ENCODE measurements at places on chromosomes 3 and 15.
A peak's percentile ranks its signal among the peaks of the same experiment; 100 is the strongest.

- no peak for DNase-seq
- H3K27ac ChIP-seq, result no peak overlapping the region
- H3K4me1 ChIP-seq, result no peaks in the 10 kb centered on the region
- H3K4me3 ChIP-seq, result no peak overlapping the region
- no peaks in the 10 kb centered on the region for H3K27me3 ChIP-seq
Observed at GRCh38 chr15:71218272-71218805, 103.1 kb downstream of the THSD4 start.

- H3K27me3 ChIP-seq, result no peaks in the 10 kb centered on the region
- H3K36me3 ChIP-seq, result no peaks in the 10 kb centered on the region
- no peak for DNase-seq
Observed at GRCh38 chr15:67806536-67806935, 18.8 kb upstream of the SKOR1 start.

- DNase-seq, result no peak
- H3K4me3 ChIP-seq, result no peak overlapping the region
- no peak overlapping the region for H3K27ac ChIP-seq
- peaks cover 11% of the 10 kb centered on the region for H3K4me1 ChIP-seq
- H3K36me3 ChIP-seq, result no peaks in the 10 kb centered on the region
Observed at GRCh38 chr3:5231487-5231886, 44.0 kb downstream of the EDEM1 start.

DNA sequence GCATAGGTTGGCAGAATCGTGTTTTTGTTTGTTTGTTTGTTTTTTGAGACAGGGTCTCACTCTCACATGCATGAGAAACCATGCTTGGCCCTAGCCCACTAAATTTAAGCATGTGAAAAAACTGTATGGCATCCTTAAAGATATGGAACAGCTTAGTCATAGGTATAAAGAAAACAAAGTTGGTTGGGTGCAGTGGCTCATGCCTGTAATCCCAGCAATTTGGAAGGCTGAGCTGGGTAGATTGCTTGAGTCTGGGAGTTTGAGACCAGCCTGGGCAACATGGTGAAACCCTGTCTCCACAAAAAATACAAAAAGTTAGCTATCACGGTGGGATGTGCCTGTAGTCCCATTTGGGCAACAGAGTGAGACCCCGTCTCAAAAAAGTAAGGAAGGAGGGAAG, 25.2 kb downstream of the EXD1 start:
- H3K27ac ChIP-seq, result no peak overlapping the region
- no peak for DNase-seq
- no peaks in the 10 kb centered on the region for H3K4me1 ChIP-seq
- no peaks in the 10 kb centered on the region for H3K36me3 ChIP-seq
- H3K4me3 ChIP-seq, result no peak overlapping the region
- no peaks in the 10 kb centered on the region for H3K27me3 ChIP-seq

GRCh38 chr3:32309654-32310242, 71.3 kb downstream of the CMTM8 start:
- H3K27me3 ChIP-seq, result no peaks in the 10 kb centered on the region
- no peaks in the 10 kb centered on the region for H3K4me1 ChIP-seq
- DNase-seq, result no peak
- H3K4me3 ChIP-seq, result no peak overlapping the region

GRCh38 chr3:180855364-180855763, 57.1 kb upstream of the FXR1 start:
- H3K27me3 ChIP-seq, result no peaks in the 10 kb centered on the region
- no peak overlapping the region for H3K27ac ChIP-seq
- DNase-seq, result no peak
- no peak overlapping the region for H3K4me3 ChIP-seq
- no peaks in the 10 kb centered on the region for H3K4me1 ChIP-seq
- H3K36me3 ChIP-seq, result no peaks in the 10 kb centered on the region

DNA sequence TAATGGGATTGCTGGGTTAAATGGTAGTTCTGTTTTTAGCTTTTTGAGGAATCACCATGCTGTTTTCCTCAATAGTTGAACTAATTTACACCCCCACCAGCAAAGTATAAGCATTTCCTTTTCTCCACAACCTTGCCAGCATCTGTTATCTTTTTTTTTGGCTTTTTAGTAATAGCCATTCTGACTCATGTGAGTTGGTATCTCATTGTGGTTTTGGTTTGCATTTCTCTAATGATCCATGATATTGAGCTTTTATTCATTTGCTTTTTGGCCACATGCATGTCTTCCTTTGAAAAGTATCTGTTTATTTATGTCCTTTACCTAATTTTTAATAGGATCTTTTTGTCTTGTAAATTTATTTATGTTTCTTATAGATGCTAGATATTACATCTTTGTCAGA, 288.2 kb downstream of the EPHA6 start:
- H3K27ac ChIP-seq, result no peak overlapping the region
- no peaks in the 10 kb centered on the region for H3K36me3 ChIP-seq
- no peaks in the 10 kb centered on the region for H3K4me1 ChIP-seq
- DNase-seq, result no peak

DNA sequence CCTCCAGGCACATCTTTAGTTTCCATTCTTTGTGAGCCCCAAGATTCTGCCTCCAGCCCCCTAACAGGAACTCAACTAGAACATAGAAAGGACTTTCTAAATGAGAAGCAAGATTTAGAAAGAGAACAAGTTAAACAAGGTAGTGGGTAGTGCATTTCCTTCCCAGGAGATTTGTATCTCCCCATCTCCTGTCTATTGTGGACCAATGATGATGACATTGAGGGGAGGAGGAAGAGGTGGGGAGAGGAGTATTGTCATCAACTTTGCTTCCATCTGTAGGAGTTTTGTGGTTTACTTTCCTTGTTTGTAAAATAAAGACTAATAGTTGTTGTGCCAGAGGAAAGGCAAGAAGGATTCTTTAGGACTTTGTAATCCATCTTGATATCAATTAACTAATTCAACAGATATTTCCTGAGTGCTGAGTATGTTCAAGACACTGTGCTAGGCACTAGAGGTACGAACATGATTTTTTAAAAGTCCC, 235.3 kb upstream of the ROPN1 start:
- peaks cover 3% of the 10 kb centered on the region for H3K4me1 ChIP-seq
- H3K27me3 ChIP-seq, result no peaks in the 10 kb centered on the region
- no peak for DNase-seq
- no peaks in the 10 kb centered on the region for H3K36me3 ChIP-seq

- peaks cover 8% of the 10 kb centered on the region for H3K36me3 ChIP-seq
- no peak overlapping the region for H3K27ac ChIP-seq
- peaks cover 19% of the 10 kb centered on the region for H3K4me1 ChIP-seq
- H3K4me3 ChIP-seq, result no peak overlapping the region
- DNase-seq, result peak; percentile 4
- H3K27me3 ChIP-seq, result no peaks in the 10 kb centered on the region
Observed at GRCh38 chr15:101043911-101044624, 124.9 kb downstream of the LRRK1 start.

- H3K27me3 ChIP-seq, result no peaks in the 10 kb centered on the region
- peaks cover 71% of the 10 kb centered on the region for H3K36me3 ChIP-seq
- DNase-seq, result no peak
- no peaks in the 10 kb centered on the region for H3K4me1 ChIP-seq
- no peak overlapping the region for H3K27ac ChIP-seq
- H3K4me3 ChIP-seq, result no peak overlapping the region
Observed at GRCh38 chr15:52378746-52379394, 83.3 kb upstream of the MYO5C start.

GRCh38 chr15:74545086-74545485, 4.1 kb downstream of the ARID3B start:
- H3K36me3 ChIP-seq, result peaks cover 11% of the 10 kb centered on the region
- H3K27ac ChIP-seq, result no peak overlapping the region
- DNase-seq, result no peak
- H3K4me1 ChIP-seq, result no peaks in the 10 kb centered on the region

DNA sequence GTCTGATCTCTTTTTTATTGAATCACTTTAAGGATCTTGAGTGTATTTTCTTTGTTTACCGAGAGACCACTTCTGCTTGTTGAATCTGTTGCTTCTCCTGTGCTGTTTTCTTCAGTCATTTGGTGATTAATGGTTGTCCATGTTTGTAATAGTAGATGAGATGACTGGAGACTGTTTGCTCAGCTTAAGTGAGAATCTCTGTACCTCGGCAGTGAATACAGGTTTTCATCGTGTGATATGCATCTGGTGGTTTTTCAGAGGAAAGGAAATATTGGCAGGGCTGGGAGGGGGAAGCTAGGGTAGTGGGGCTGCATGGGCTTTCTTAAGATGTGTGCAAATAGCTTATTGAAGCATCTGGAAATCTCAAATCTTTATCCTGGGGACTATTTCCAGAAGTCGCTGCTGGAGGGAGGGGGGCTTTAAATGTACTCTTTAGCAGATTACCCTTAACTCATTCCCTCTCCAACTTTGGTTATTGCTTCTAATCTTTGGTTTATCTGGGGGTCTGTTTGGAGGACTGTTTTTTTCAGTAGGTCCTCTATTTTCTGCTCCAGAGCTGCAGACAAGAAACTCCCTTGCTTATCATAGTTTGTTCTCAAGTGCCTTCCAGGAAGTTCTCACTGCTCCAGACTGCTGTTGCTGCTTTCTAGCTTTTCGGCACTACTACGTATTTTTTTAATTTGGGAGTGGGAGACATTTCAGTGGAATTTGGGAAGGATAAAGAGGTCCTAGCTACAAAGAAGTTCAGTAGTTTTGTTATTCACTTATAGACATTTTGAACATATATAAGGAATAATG, 19.4 kb downstream of the CMTM8 start:
- H3K4me1 ChIP-seq, result no peaks in the 10 kb centered on the region
- H3K36me3 ChIP-seq, result no peaks in the 10 kb centered on the region
- H3K27ac ChIP-seq, result no peak overlapping the region
- no peak overlapping the region for H3K4me3 ChIP-seq
- DNase-seq, result no peak

GRCh38 chr3:116238846-116239565, 206.3 kb downstream of the LSAMP start:
- no peak overlapping the region for H3K27ac ChIP-seq
- H3K36me3 ChIP-seq, result no peaks in the 10 kb centered on the region
- DNase-seq, result no peak
- no peak overlapping the region for H3K4me3 ChIP-seq
- no peaks in the 10 kb centered on the region for H3K27me3 ChIP-seq

DNA sequence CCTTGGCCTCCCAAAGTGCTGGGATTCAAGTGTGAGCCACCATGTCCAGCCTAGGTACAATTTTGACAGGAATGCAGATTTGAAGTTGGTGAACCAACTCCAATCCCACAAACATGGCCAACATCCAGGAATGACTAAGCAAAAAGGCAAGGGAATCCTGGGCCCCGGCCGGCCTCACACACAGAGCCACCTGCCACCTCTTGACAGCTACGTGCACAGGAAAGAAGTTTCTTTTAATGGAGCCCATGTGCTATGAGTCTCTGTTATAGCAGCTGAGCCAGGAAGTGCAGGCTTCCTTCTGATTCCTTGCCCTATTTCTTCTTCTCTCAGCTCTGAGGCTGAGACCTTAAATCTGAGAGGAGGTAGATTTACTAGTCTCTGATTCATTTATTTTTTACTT, 8.8 kb downstream of the TMEM40 start:
- H3K27ac ChIP-seq, result peak overlapping the region; percentile 73
- no peaks in the 10 kb centered on the region for H3K27me3 ChIP-seq
- no peaks in the 10 kb centered on the region for H3K36me3 ChIP-seq

DNA sequence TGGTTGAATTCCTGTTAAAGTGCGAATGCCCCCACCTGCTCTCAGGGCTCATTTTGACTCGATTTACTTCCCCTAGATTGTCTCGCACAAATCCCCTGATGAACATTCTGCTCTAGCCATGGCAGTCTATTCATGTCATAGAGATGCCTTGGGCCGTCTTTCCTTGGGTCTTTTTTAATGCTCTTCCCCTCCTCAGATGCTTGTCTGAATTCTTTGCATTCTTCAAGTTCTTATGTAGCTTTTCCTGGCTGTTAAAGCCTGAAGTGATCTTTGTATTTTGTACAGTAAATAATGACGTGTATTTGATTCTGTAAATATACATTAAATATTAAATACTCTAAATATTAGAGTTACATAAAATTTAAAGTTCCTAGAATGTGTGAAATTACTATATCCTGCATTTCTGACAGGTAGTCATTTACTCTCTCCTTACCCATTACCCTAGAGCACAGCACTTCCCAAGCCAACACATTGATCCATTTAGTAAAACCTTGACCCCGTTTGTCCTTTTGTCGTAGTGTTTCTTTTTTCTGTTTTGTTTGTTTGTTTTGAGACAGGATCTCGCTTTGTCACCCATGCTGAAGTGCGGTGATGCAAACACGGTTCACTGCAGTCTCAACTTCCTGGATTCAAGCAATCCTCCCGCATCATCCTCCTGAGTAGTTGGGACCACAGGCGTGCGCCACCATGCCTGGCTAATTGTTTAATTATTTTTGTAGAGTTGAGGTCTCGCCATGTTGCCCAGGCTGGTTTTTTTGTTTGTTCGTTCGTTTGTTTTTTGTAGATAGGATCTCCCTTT, 47.9 kb downstream of the YEATS2 start:
- H3K4me3 ChIP-seq, result no peak overlapping the region
- no peak for DNase-seq
- H3K27me3 ChIP-seq, result no peaks in the 10 kb centered on the region
- H3K4me1 ChIP-seq, result no peaks in the 10 kb centered on the region
- H3K27ac ChIP-seq, result no peak overlapping the region

DNA sequence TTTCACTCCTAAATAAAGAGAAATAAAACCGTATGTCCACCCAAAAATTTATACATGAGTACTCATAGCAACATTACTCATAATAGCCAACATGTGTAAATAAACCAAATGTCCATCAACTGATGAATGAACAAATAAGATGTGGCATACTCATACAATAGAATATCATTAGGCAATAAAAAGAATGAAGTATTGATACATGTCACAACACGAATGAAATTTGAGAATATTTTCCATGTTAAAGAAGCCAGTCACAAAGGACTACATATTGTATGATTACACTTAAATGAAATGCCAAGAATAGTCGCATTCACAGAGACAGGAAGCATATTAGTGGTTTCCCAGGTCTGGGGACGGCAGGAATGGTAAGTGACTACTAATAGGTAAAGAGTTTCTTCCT, 869.2 kb downstream of the IGSF11 start:
- H3K27me3 ChIP-seq, result no peaks in the 10 kb centered on the region
- H3K4me3 ChIP-seq, result no peak overlapping the region
- H3K36me3 ChIP-seq, result no peaks in the 10 kb centered on the region

DNA sequence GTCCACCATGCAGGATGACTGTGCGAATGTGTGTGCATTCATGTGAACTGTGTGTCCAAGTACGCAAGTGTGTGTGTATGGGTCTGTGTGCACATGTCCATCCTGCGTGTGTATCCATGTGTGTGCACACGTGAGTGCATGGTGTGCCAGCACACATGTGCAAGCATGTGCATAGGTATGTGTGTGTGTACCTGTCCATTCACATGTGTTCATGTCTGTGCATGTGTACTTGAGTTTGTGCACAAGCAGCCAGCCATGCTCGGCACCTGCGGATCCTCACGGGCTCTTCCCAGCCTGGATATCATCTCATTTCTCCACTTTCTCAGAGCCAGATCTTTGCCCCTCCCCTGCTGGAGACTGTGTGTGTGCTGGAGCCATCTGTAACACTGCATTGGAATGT, 18.7 kb upstream of the PLXNA1 start:
- no peaks in the 10 kb centered on the region for H3K27me3 ChIP-seq
- no peaks in the 10 kb centered on the region for H3K36me3 ChIP-seq
- no peak for DNase-seq
- peaks cover 23% of the 10 kb centered on the region for H3K4me1 ChIP-seq
- no peak overlapping the region for H3K4me3 ChIP-seq

- no peak for DNase-seq
- no peaks in the 10 kb centered on the region for H3K27me3 ChIP-seq
- H3K4me3 ChIP-seq, result no peak overlapping the region
- H3K27ac ChIP-seq, result no peak overlapping the region
- H3K4me1 ChIP-seq, result peaks cover 40% of the 10 kb centered on the region
- no peaks in the 10 kb centered on the region for H3K36me3 ChIP-seq
Observed at GRCh38 chr15:71410347-71410746, 295.1 kb downstream of the THSD4 start.

GRCh38 chr3:100966049-100966491, 27.2 kb downstream of the ABI3BP start:
- H3K27ac ChIP-seq, result peak overlapping the region; percentile 60
- DNase-seq, result no peak
- H3K4me1 ChIP-seq, result no peaks in the 10 kb centered on the region
- H3K27me3 ChIP-seq, result no peaks in the 10 kb centered on the region
- H3K36me3 ChIP-seq, result no peaks in the 10 kb centered on the region
- H3K4me3 ChIP-seq, result no peak overlapping the region
